ENCODE measurements at places on chromosomes 1 and 21.

GRCh38 chr1:236535190-236535589, 11.4 kb downstream of the LGALS8 start:
- no peak for DNase-seq

- DNase-seq: peak; percentile 70
These were observed 19.1 kb downstream of the RAB7B start for GRCh38 chr1:205983925-205984725.

DNA sequence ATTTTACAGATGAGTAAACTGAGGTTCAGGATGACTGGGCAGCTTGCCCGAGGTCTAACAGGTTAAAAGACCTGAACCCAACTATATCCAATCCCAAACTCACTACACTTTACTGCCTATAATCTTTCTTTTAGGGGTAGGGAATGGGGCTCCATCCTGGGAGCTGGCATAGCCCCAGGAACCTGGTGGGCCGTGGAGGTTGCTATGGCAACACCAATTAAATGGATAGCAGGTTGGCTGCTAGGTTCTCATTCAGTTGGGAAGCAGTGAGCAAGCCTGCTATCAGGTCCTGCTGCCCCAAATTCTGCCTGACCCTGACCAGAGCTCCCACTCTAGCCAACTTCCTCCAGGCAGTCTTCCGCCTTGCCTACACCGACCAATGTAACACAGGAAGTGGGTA, 40.9 kb downstream of the LRP8 start:
- DNase-seq: no peak

GRCh38 chr21:46155514-46156377, at the start of gene FTCD:
FTCD (minus strand) TSS chr21:46155579; CDS start chr21:46155523, 56 bp downstream.
- peak; percentile 61 for DNase-seq

GRCh38 chr1:23448846-23449245, 24.3 kb upstream of the TCEA3 start:
- no peak for DNase-seq

- DNase-seq: peak; percentile 72
These were observed 49.9 kb upstream of the CYP2J2 start for GRCh38 chr1:59976194-59977074.

DNA sequence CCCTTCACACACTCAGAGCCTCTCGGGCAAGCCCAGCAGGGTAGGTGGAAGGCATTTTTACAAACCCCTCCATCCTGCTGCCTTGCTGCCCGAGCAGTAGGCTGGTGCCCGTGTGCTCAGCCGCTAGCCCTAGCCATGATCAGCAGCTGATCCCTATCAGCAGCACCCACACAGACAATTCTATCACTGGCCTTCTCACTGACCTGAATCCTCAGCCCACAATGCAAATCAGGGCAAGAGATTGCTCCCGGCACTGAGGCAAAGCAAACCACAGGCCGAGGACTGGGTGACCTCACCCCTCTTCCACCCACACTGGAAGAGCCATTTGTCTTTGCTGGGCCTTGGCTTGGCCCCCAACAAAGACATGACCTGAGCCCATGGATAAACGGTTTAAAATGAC, 895 bp upstream of the PDZK1 start:
- DNase-seq: no peak

DNA sequence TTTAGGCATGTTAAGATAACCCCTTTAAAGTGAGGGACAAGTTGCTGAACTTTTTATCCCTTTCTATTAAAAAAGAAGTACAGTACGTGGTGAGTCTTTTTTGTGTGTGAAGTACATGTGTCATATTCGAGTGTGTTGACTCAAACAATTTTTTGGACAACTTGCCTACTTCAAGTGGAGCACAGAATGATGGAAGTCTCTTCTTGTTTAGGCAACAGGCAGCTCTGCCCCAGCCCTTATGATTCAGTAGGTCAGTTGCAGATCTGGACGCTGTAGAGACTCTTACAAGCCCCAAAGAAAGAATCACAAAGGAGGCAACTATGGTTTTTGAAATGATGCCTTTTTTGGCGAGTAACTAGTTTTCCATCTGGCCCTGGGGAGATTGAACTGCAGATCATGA, 14.4 kb upstream of the ZFP69B start:
- DNase-seq: no peak

- DNase-seq: no peak
These were observed 71.2 kb upstream of the RGL1 start for GRCh38 chr1:183733715-183734114.

GRCh38 chr1:207494171-207494570, 1.8 kb upstream of the CR1 start:
- no peak for DNase-seq

GRCh38 chr1:5982868-5983267, 9.4 kb downstream of the NPHP4 start:
- no peak for DNase-seq

- no peak for DNase-seq
These were observed 25.2 kb downstream of the RC3H1 start for GRCh38 chr1:173996995-173997394.

- DNase-seq: no peak
These were observed 24.8 kb downstream of the RNF19B start for GRCh38 chr1:32939655-32940371.

- no peak for DNase-seq
These were observed 150.6 kb upstream of the ZC3H12A start for GRCh38 chr1:37323486-37324377.

DNA sequence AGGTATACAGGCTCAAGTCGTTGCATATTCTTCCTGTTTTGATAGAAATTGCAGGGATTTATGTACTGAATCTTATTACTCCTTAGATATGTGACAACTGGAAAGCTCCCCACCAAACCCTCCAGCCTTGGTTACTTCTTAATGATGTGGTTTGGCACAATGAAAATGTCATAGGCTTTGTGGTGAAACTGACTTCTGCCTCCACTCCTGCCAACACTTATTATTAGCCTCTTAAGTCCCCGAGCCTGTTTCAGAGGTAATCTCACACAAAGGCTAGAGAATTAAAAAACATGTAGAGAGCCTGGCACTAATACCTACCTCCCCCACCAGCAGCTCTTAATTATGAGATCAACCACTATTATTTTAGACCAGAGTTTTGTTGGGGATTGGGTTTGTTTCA, 4.2 kb downstream of the COX20 start:
- no peak for DNase-seq

GRCh38 chr1:10504249-10504648, 29.5 kb downstream of the PEX14 start:
- DNase-seq: no peak

DNA sequence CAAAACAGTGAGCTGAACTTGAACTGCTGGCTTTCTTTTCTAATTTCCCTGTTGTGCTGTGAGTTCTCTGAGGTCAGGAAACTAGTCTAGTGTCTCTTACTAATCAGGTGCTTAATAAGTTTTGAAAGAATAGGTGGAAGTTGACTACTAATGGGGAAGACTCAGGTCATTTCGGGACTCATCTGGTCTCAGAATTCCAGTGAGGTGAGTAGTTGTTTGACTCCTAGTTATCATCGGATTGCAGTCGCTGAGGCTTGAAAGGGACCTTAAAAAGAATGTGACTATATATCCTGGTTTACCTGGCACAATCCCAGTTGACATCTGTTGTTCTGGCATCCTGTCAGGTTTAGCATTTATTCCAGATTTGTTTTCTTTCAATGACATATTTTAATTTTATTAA, 81.4 kb upstream of the SPAG17 start:
- no peak for DNase-seq

DNA sequence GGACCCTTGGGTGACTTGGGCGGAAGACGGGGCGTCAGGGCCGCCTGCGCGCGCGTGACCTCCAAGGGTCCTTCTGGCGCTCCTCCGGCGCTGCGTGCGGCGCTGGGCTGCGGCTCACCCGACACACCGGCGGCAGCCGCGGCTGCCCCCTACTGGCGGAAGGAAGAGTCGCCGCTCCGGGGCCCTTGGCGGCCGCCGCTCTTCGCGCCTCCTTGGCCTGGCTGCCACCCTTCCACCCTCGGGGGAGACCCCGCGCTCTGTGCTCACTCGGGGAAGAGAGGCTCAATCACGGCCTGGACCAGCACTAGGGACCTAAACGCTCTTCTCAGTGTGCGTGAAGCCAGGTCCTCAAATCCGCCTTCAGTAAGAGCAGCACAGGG, 89.7 kb downstream of the DMRTA2 start:
- DNase-seq: no peak

Measured in tibial artery (tissue), 4 donors.